ENCODE measurements at places on chromosomes 5 and 9. TPM values are rescaled to one million over a fixed set of nuclear protein-coding genes. Genes with fewer than 3 reads are reported as not detected.
A peak's percentile ranks its signal among the peaks of the same experiment; 100 is the strongest.

DNA sequence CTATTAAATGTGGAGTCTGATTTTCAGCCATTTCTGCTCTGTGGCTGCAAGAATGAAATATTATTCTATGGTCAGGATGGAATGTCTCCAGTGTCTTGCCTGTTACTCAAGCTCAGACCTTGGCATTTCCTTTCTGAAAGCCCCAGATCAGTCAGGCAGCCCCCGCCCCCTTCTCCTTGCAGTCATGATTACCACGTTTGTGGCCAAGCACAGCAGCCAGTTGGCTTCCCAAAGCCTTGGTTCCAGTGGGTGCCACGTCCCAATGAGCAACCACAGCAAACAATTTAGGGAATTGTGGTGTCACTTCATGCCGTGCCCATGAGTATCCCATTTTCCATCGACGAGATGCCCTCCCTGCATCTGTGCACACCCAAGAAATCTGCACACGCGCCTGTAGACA, 9.7 kb upstream of the OBP2A start:
- DNase-seq, result no peak

GRCh38 chr5:78792345-78793055, 143.9 kb upstream of the LHFPL2 start:
- DNase-seq, result no peak

- no peak for DNase-seq
Measured at GRCh38 chr9:115674091-115674490, 479.5 kb upstream of the PAPPA start.

DNA sequence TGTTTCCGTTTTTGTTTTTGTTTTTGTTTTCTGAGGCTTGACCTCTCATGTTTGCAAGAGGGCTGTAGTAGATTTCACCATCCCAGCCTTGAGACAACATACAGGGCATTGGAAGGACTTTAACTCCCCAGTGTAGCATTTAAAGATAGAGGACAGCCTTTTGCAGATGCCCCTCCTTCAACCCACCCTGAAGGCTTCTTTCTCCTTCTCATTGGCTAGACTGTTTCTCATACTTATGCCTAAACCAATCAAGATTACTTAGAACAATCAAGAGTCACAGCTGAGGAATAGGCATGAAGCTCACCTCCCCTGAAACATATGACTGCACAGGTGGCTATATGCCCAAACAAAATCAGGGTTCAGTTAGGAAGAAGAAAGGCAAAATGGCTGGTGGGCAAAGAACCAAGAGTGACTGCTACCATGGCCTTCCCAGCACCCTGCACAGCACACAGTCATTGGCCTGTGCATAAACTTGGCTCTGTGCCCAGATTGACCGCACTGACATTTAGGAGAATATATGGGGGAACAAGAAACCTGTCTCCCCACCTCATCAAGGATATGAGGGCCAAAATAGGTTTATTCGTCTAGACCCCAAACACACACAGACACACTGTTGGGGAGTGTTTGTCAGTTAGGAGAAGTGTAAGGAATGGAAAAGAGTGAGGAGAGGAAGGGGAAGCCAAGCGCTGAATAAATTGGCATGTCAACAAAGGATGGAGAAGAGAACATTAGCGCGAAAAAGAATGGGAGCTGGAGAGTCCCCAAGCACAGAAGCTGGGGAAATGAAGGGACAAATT, 137.3 kb upstream of the RANBP3L start:
- no peak for DNase-seq

GRCh38 chr9:115116421-115117284, 1.3 kb downstream of the TNC start:
- no peak for DNase-seq

- peak; percentile 76 for DNase-seq
Measured at GRCh38 chr5:15683332-15683731, 183.4 kb downstream of the FBXL7 start.

DNA sequence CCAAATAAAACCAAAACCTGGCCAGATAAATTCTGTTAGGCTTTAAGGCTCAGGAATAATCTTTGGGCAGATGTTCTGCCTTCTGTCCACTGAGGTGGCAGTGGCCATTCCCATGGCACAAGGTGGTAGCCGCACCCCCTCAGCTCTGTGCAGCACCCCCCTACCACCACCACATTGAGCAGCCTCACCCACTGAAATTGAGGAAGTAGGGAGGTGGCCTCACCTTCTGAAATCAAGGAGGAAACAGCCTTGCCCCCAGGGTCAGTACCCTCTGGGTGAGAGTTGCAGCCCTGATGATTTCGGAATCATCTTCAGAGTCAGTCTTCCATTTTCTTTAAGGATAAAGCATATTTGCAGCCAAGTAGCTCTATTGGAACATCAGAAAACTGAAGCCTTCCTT, 204.8 kb upstream of the PIK3R1 start:
- DNase-seq, result no peak

GRCh38 chr9:75588808-75589207, 301.7 kb upstream of the PCSK5 start:
- no peak for DNase-seq

- peak; percentile 19 for DNase-seq
Measured at GRCh38 chr5:135445306-135445985, 1.7 kb downstream of the DCANP1 start.

IGFBPL1 gene
- 37.9 TPM for total RNA-seq

FEM1C gene
- 16.1 TPM for total RNA-seq

CTXN3 gene
- total RNA-seq, result not detected

Measured in H9 (cell line).